ENCODE measurements at places on chromosomes 3 and 15.

DNA sequence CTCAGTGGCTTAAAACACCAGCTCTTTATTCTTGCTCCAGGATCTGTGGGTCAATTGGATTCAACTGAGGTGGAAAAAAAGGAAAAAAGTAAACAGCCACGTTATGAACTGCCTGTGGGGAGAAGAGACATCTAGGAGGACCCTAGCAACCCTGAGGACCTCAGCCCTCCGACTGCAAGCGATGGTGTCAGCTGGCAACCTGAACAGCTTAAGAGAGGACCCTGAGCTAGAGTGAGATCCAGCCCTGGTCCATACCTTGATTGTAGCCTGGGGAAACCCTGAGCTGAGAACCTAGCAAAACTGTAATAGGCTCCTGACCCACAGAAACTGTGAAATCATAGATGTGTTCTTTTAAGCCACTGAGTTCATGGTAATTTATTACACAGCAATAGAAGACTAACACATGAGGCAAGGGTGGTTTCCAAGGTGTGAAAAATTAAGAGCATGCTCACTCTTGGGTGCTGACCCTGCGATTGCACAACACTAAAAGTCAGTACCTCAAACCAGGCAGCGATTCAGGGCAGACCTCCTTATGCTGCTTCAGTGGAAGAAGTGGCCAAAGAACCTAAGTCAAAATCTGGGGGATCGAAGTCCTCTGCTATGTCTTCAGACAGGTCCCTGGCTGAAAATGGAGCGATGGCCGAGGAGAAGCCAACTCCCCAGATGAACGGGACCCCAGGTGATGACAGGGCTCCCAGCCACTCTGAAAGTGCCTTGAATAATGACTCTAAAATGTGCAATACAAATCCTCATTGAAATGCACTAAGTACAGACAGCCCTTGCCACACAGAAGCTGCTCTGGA, 57.7 kb downstream of the GASK1A start:
- no peak for DNase-seq

DNA sequence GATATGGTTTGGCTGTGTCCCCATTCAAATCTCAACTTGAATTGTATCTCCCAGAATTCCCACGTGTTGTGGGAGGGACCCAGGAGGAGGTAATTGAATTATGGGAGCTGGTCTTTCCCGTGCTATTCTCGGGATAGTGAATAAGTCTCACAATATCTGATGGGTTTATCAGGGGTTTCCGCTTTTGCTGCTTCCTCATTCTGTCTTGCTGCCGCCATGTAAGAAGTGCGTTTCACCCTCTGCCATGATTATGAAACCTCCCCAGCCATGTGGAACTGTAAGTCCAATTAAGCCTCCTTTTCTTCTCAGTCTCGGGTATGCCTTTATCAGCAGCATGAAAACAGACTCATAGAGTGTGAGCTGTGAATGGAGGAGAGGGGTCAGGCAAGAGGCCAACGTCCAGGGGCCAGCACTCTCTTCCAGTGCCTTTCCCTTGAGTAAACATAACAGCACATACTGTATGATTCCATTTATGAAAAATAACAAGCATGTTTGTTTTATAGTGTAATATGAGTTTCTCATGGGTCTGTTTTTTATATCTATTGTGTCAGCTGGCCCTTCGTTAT, 16.3 kb upstream of the LCTL start:
- DNase-seq, result no peak

- DNase-seq, result no peak
Observed at GRCh38 chr3:127747751-127748521, 74.4 kb downstream of the MGLL start.

DNA sequence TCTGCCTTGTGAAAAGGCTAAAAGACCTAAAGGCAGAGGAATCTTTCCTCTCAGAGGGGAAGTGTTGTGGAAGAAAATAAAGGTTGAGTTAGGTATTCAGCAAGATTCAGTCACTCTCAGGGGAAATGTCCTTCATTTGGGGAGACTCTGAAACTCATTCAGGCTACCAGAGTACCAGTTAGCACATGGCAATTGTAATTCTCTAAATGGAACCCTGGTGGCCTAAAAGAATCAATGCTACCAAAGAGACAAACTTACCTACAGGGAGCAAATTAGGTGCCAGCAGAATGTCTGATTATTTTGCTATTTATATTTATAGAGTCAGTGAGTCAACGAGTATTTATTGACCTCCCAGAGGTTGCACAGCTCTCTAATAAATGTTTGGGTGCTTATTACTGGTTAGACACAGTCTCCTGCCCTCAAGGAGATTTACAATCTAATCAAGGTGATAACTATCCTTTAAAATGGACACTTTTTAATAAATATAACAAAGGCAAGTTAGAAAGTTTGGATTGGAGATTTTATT, 33.9 kb upstream of the CDIN1 start:
- no peak for DNase-seq

DNA sequence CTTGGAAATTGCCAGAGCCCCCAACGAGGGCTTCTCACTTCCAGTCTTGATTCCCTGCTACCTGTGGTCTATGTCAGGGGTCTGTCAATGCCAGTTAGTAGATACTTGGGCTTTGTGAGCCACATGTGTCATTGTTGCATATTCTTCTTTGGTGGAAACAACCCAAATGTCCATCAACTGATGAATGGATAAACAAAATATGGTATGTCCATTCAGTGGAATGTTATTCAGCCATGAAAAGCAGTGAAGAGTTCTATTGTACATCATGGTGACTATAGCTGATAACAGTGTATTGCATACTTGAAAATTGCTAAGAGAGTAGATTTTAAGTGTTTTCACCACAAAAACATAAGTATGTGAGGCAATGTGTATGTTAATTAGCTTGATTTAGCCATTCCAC, 288.1 kb downstream of the RPLP1 start:
- DNase-seq, result no peak

DNA sequence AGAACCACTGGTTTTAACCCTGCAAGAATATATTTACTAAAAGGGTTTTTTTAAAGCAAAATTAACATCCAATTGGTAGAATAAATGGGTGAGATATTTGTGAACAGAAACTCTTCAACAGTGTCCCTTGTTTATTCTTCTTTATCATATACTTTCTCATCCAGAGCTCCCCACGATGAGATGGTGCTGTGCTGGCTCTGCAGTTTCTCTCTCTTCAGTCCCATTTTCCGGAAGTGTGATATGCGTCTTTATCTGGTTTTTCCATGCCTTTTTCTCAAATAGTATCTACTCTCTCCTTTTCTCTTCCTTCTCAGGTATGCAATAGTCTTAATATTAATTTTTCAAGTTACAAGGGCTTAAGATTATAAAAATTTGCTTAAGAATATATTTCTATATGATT, 1.5 kb downstream of the EAF2 start:
- DNase-seq, result no peak

- DNase-seq, result no peak
Observed at GRCh38 chr3:15384510-15385237, 42.7 kb downstream of the METTL6 start.

DNA sequence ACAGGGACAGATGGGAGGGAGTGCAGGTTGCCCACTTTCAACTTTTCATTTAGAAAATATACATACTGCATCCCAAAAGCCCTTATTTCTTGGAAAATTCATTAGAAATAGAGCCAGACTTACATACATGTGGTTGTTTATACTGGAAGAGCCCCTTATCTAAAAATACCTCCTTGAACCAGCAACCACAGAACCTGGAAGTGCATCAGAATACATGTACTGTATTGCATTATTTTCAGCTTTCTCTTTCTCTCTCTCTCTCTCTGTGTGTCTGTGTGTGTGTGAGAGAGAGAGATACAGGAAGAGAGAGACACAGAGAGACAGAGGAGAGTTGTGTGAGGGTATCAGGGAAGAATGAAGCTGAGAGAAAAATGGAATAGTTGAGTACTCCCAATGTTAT, 29.5 kb upstream of the LSAMP start:
- DNase-seq, result no peak

DNA sequence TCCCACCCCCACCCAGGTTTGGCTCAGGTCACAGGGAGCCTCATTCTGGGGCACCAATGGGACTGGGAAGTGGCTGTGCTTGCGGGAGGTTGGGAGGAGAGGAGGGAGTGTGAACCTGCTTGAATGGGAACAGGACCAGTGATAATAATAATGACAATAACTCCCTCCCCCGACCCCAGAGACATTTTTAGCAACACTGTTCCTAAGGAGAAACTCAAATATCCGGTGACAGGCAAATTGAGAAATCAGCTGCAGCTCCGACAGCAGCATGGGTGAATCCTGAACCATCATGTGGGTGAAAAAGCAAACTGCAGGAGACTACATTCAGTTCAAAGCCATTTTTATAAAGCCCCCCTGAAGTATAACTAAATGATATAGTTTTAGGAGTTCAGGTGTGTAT, 11.6 kb upstream of the RPL29 start:
- no peak for DNase-seq

DNA sequence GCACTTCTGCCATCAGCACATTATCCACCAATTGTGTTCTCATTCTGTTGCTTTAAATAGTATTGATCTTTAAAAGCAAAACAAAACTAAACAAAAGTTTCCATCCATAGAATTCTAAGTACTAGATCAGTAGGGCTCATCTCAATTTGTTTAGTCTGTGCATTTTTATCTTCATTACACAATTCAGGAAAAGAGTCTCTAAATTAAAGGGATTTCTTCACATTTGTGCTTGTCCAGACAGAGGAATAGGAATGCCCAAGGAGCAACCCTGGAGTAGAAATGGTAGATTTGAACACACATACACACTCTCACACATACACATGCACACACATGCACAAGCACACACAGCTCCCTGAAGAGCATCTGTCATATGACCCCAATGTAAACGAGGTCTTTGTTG, 21.4 kb downstream of the LMCD1 start:
- no peak for DNase-seq

- no peak for DNase-seq
Observed at GRCh38 chr15:47529241-47529640, 188.1 kb upstream of the SEMA6D start.

DNA sequence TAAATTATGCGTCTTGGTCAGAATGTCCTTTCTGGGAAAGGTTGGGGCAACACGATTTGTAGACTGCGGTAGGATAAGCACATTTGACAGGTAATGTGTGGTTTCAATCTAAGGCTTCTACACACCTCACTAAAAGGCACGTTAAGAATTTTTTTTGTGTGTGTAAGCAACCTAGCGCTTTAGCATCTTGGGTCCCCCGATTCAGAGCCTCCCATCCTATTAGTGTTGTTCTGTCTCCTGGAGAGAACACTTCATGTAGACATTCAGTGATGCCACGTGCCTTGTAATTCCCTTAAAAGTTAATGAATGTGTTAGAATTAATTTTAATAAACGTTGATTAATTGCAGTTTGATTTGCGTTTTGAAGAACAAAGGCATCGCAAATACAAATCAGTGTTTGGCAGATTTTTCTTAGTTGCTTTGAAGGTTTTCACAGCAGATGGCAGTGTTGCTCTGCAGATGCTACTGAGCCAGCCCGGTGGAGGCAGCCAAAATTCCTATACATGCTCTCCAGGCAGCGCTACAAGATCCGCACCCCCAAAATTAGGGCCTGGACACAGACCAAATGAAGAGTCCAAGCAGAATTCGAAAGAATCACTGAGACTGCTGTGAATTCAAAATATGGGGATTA, 63.5 kb downstream of the OTOL1 start:
- peak; percentile 76 for DNase-seq

DNA sequence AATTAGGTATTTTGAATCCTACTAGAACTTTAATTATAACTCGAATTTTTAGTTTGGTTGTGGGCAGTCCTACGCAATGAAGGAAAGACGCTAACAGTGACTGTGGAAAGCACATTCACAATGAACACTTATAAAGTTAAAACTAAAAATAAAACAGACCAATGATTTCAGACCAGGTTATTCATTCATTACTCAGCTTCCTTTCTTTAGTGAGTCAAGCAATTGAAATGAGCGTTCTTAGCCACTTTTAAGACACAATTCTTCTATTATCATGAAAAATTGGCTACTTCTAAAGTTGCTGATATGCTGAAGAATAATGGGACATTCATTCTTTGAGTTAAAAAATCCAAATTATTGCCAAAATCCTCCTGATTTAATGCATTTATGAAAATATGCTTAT, 66.0 kb upstream of the CMSS1 start:
- DNase-seq, result no peak

GRCh38 chr3:167941234-167941995, 154.3 kb downstream of the GOLIM4 start:
- DNase-seq, result no peak

DNA sequence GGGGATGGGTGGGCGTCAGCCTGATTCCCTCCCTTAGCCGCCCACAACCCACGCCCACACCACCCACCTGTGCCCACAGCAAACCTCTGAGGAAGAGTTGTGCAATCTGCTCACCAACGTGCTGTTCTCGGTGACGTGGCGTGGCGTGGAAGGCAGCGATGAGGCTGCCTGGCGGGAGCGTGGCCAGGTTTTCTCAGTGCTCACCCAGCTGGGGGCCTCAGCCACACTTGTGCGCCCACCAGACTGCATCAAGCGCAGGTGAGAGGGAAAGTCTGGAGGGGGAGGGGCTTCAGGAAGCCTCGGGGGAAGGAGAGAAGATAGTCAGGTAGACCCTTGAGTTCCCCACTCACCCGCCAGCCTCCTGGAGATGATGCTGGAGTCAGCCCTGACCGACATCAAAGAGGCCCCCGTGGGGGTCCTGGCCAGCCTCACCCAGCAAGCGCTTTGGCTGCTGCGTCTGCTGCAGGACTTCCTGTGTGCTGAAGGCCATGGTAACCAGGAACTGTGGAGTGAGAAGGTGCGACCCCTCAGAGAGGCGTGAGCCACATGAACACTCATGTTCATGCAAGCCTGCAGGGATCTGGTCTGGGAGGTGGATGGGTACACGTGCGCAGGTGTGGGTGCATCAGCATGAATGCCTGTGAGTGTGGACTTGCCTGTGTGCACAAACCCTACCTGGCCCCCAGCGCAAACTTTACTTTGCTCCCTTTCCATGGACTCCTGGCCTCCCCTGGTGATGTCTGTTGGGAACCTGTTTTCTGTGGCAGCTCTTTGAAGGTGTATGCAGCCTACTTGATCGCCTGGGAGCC, 21.7 kb downstream of the NBEAL2 start:
- no peak for DNase-seq

GRCh38 chr15:42010434-42010833, 10.4 kb downstream of the PLA2G4E start:
- no peak for DNase-seq

DNA sequence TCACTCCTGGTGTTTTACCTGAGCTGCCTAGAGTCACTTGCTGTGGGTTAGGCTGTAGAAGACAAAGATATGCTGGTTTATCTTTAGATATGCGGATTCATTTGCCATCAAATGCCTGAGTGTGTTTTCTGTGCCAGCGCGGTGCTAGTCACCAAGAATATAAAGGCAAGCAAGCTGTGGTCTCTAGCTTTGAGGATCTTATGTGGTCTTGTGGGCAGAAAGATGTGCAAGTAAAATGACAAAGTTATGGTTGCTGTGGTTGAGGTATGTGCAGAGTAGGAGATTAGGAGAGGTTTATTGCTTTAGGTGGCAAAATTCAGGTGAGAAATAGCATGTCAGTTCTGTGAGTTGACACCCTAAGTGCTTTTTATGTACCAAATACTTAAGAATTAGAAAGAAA, 94.2 kb downstream of the CGNL1 start:
- no peak for DNase-seq

- no peak for DNase-seq
Observed at GRCh38 chr3:171342200-171342599, 118.0 kb downstream of the TNIK start.

Measured in retina (tissue), 1 donor.